ENCODE measurements at places on chromosomes 13 and 19. TPM values are rescaled to one million over a fixed set of nuclear protein-coding genes. Genes with fewer than 3 reads are reported as not detected.

The KLK14 gene
- not detected for total RNA-seq

The ZNF649 gene
- 36.3 TPM for total RNA-seq

The TPTE2 gene
- total RNA-seq, result not detected

The FAM216B gene
- total RNA-seq, result 0.55 TPM

The NHLRC3 gene
- 49.6 TPM for total RNA-seq

The PRR22 gene
- total RNA-seq, result 0.38 TPM

The ZNF723 gene
- not detected for total RNA-seq

The RNF225 gene
- total RNA-seq, result not detected

The MCF2L gene
- 91.5 TPM for total RNA-seq

The LRFN3 gene
- 5.4 TPM for total RNA-seq

The CNFN gene
- not detected for total RNA-seq

The LILRA1 gene
- total RNA-seq, result 0.22 TPM

The EEF2 gene
- 2,135 TPM for total RNA-seq

The SMIM7 gene
- 119 TPM for total RNA-seq

The DCT gene
- total RNA-seq, result 318 TPM

The MTRF1 gene
- total RNA-seq, result 18.1 TPM

The FXYD3 gene
- 20.7 TPM for total RNA-seq

The ZNF541 gene
- total RNA-seq, result 0.44 TPM

The SLC15A1 gene
- 0.60 TPM for total RNA-seq

The SOX1 gene
- 1.4 TPM for total RNA-seq

The RABAC1 gene
- 57.5 TPM for total RNA-seq

The NACC1 gene
- 18.8 TPM for total RNA-seq

The CDC34 gene
- 83.5 TPM for total RNA-seq

The MEDAG gene
- 10.8 TPM for total RNA-seq

The DKKL1 gene
- total RNA-seq, result not detected

The FGF14 gene
- total RNA-seq, result 16.3 TPM

The ELL gene
- total RNA-seq, result 12.5 TPM

The CACNG6 gene
- 4.3 TPM for total RNA-seq

The CTU1 gene
- 4.0 TPM for total RNA-seq

The BCAM gene
- total RNA-seq, result 80.4 TPM

The FUT6 gene
- total RNA-seq, result 0.22 TPM

The KLK8 gene
- not detected for total RNA-seq

The COL5A3 gene
- 31.9 TPM for total RNA-seq

The LILRA2 gene
- not detected for total RNA-seq

The KLK3 gene
- total RNA-seq, result not detected

The BEST2 gene
- total RNA-seq, result 0.55 TPM

The AZU1 gene
- total RNA-seq, result 3.4 TPM

The DOCK9 gene
- total RNA-seq, result 118 TPM

The PIN1 gene
- 77.9 TPM for total RNA-seq

The PTH2 gene
- total RNA-seq, result not detected

The RGS9BP gene
- total RNA-seq, result 7.4 TPM

The DUS3L gene
- 32.4 TPM for total RNA-seq

The ZFP14 gene
- 33.5 TPM for total RNA-seq

The PODNL1 gene
- 3.3 TPM for total RNA-seq

The DNASE2 gene
- 15.1 TPM for total RNA-seq

The FFAR3 gene
- total RNA-seq, result 0.44 TPM

Data from camera-type eye (tissue), 1 donor.